ENCODE measurements at places on chromosomes 16 and 17.

DNA sequence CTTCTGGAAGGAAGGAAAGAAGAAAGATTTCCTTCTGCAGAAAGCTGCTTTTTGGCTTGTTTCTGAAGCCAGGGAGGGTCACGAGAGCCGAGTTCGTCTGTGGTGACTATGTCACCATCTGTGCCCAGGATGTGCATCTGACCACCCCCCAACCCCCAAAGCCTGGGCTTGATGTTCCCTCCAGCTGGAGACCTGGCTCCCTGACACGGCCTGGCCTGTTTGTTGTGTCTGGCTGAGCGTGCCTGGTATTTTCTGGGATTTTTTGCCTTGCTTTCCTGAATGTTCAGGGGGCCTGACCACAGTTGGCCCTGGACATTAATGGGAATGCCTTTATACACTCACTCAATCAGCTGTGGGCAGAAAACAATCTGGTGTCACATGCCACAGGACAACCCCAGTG is 38.9 kb downstream of the LGALS9 start:
- DNase-seq = no peak

DNA sequence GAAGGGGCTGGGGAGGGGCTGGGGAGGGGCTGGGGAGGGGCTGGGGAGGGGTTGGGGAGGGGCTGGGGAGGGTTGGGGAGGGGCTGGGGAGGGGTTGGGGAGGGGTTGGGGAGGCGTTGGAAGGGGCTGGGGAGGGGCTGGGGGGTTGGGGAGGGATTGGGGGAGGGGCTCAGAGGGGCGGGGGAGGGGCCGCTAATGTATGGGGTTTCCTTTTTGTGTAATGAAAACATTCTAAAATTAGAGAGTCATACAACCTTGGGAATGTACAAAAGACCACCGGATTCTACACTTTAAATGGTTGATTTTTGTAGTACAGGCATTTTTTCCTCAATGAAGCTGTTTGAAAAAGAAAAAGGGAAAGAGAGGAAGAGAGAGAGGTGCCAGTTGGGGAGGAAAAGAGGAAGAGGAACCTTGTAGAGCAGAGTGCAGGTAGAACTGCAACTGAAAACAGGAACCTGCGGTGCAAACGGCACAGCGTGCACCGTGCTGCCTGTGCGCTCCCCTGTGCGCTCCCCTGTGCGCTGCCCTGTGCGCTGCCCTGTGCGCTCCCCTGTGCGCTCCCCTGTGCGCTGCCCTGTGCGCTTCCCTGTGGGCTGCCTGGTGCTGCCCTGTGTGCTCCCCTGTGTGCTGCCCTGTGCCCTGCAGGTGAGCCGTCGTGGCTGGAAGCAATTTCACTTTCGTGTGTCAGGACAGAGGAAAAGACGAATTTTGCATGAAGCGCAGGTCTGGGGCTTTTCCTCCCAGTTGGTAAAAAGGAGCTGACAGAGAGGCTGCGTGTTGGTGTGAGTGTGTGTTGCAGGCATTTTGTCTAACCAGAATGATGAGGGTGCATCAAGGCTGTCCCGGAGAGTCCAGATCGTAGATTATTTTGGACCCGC is 40.8 kb downstream of the METRNL start:
- no peak for DNase-seq

GRCh38 chr17:58382872-58383242 is 30.9 kb upstream of the SUPT4H1 start:
- DNase-seq = no peak

DNA sequence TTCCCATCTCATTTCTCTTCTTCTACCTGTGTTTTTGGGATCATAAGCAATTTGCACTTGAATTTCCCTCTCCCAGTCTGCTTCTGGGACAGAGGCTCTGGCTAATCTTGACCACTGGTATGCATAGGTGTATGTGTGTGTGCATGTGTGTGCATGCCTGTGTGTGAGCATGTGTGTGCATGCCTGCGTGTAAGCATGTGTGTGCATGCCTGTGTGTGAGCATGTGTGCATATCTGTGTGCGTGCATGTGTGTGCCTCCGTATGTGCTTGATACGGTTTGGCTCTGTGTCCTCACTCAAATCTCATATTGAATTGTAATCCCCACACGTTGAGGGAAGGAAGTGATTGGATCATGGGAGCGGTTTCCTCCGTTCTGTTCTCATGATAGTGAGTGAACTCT is 77.7 kb downstream of the HAPSTR1 start:
- no peak for DNase-seq

GRCh38 chr17:885971-886571 is 93.5 kb downstream of the NXN start:
- peak; percentile 69 for DNase-seq

DNA sequence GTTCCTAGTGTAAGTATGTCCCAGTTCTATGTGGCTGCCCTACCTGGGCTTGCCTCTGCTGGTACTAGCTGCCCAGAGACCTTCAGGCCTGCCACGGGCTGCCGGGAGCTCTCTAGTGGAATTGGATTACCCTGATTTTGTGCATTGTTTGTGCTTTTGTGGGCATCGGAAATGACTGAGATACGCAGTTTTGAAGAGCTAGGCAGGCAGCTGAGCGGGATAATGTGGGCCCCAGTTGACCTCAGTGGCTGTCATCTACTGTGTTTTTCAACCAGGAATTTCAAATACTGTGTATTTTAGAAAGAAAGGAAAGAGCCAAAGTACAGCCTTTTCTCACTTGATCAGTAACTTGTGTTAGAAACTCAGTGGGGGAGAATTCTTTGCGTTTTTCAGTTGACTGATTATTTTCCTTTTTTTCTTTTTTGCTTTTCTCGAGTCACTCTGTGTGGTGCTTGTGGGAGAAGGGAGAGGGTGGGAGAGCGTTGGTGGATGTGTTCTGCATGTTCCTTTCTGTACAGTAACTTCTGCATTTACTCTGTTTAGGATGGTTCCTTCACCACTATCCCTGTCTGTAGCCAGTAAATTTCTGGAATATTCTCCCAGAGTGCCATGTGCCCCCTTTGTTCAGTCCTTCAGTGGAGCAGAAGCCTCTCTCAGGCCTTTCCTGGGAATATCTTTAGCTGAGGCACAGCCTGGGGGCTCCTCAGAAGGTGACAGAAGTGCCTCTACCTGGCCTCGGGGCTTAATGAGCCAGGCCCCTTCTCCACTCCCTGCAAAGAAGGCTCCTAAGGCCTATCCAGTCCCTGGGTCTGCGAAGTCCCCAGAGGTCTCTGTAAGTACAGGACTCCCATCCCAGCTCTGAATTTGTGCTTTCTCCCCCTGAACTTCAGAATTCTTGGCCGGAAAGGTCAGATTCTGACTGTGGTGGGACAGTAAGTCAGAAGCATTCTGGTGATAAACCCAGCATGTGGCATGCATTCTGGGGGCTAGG is 15.0 kb upstream of the SLC12A3 start:
- no peak for DNase-seq

DNA sequence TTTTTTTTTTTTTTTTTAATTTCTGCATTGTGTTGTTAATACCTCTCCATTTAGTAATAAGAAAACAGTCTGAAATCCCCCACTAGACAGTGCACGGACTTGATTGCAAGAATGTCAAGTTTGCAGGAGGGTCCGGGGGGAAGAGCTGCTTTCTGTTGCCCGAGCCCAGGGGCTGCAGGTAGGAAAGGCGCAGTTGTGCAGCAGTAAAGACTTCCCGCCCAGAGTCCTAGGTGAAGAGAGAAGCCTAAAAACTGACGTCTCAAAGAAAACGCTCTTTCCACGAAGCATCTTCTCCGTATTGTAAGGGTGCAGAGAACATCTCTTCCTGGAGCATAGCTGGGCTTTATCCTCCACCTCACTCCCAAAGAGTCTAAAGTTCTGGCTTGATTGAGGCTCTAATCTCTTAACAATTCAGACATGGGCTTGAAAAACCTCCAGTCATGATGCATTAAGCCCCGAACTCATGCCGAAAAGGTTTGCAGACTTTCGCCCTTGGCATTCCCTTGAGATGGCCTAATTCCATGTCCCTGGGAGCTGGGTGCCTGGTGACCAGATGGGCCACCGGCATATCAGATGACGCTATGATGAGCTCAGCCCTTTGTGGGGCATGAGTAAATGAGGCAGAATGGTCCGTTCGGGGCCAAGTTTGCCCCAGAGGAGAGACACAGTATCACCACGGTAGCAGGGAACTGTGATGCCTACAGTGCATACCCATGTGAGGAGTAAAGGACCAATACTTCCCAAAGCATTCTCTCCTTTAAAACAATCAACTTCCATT is 436.2 kb upstream of the ZFHX3 start:
- no peak for DNase-seq

DNA sequence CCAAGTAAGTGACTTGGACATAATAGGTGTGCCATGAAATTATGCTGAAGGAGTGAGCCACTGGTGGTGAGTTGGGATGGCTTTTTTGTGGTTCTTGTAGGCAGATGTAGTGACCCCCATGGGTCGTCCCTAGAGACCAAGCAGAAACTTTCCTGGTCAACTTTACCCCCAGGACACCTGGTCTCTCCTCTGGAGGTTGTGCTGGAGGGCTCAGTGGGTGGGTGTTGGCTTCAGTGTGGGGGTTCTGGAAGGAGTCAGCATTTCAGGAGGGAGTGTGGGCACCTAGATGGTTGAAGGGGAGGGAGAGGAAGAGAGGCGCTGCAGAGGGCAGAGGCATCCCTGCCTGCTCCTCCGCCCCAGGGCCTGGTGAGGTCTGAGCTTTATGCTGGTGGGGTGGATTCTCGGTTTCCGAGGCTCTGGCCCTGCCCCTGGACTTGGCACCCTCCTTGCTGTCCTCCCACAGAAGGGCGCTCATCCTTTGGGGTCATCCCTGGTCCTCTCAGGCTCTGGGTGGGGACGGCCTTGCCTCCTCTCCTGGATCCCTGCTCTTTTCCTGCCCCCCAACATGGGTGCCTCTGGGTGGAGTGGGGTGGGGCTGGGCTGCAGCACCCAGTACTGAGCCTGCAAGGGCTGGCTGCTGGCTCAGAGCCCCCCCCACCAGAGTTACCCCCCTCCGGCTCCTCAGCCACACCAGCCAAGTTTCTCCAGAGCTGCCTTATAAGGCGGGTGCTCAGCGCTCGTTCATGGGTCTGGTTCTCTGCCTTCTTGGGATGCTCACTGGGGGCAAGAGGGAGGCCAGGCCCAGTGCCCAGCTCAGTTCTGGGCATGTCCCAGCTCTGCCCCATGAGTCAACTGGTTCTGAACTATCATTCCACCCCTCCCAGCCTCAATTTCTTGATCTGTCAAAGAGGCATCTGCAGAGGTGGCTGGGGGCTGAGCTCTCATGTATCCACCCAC is 266.8 kb downstream of the SEC14L1 start:
- no peak for DNase-seq

DNA sequence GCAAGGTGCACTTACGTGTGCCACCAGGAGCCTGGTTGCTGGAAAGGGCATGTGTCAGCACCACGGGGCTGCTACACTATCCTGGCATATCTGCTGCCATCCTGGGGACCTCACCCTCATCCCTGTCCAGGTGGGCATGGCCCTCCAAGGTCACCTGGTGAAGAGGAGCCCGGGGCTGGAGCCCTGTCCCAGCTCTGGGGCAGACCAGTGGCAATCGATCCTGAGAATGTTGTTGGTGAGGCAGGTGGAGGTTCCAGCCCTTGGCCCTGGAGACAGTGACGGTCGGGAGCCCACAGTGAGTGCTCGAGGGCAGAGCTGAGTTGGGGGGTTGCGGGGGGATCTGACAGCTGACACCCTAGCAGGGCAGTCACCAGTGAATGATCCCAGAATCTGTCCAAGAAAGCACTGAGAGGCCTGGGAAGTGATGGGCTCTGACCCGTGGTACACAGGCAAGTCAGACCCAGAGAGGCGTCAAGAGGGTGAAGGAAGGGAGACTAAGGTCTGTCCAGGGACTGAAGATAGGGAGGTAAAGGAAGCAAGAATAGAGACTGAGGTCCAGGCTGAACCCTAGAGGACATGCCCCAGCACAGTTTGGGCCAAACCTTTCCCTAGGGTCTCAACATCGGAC is 17.6 kb downstream of the POLR3K start:
- no peak for DNase-seq

DNA sequence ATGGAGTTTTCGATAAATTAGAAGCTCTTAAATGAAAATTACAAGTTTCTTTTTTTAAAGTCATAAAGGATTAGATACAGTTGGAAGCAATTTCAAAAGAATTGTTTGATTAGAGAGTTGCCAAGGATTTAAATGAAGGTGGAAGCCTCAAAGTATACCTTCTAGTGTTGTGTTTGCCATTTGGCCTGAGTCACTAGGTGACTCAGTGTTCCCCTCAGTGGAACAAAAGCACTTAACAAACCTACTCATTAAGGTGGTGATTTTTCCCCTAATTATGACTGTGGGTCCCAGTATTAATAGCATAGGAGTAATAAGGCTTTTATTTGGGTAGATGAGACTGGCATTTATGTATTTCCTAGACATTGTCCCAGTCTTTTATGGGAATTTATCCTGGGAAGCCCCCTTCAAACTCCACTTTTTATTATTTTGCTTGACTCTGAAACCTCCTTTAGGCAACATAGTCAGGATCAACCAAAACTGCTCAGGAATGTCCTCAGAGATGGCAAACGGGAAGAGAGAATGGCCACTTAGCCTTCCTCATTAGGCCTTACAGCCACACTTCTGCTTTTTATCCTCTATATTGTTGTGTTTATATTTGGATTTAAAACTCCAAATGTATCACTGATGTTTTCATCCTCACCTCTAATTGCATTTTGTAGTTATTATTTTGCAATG is 161.0 kb downstream of the FTO start:
- no peak for DNase-seq

DNA sequence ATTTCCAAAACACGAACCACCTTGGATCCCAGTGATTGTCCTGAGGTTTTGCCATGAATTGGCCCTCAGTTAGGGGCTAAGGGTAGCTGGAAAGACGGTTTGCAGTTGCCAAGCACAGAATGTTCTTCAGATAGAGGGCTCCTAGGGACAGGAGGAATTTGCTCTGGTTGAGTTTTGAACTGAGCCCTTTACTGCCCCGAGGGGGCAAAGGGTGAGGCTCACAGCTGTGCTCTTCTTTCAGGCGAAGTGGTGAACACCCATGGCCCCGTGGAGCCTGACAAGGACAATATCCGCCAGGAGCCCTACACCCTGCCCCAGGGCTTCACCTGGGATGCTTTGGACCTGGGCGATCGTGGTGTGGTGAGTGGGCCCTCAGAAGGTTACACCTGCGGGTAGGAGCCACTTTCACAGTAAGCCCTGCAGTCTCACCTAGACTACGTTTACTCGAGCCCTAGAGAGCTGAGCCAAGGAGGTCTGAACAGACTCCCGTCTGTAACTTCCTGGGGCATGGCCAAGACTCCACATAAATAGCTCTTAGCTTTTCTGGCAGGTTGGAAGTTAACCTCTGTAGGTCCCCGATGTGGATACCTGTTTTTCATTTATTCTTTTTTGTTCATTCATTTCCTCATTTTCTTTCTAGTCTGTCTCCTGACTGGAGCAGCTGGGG is 32.5 kb downstream of the NMT1 start:
- peak; percentile 36 for DNase-seq
